ENCODE measurements at places on chromosomes 2 and 18.

DNA sequence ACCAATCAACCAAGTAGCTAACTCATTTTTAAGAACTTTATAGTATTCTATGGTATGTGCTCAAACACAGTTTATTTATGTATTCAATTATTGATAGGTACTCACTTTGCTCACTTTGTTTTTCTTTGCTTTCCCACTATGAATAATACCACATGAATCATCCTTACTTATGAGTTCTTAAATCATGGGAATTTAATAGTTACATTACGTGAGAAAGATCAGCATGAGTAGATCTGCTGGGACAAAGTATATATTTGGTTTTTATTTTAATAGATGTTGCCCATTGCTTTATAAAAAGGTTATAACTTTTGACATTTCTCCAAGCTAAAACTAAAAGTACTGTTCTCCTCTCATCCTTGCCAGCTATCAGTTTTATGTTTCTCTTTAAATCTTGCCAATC, 390.7 kb downstream of the LRATD1 start:
- no peak for DNase-seq

DNA sequence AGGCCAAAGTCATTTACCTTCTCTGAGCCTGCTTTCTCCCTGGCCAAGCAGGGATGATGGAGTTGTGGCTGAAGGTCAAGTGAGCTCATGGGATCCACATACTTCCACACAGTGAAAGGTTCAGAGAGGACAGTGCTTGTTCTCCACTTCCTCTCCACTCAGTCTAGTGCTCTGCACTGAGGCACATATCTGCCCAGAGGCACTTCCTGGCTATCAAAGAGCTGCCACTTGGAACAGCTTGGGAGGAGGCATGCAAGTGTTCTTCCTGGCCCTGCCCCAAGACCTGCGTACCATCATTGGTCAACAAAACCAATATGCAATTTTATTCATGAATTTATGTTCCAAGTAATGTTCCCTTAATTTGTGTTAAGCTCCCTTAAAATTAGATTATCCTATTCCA, 71.9 kb downstream of the RNF152 start:
- no peak for DNase-seq

DNA sequence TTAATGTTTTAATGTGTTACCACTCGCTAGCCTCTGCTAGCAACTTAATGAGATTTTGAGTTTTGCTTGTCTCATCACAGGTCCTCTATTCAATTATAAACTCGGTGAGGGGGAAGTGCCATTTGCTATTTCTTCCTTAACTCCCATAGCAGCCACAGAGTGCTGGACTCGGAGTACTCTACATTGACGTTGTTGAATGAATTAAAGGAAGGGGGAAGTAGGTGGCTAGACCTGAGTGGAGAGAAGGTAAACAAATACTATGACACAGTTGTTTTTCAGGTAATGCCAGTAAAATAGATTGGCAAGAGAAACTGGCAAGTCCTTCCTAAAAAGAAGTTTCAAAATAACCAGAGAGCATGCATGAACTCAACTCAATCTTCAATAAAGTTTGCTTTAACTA, 339.3 kb downstream of the HRH4 start:
- DNase-seq: no peak

DNA sequence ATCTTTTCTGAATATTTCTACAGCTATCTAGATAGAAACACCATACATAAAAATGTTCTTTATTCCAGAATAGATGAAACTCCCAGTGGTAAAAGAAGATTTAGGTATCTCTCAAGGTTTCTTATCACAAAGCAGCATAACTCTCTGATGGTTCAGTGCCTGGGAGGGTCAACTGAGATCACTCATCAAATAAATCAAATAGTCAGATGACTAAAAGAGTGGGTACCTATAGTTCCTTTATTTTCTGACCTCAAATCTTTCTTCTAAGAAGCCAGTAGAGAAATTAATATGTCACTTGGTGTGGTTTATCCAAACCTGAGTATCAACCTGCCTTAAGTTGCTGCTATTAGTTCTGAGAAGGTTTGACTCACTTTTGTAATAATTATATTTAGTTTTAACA, 120.9 kb downstream of the TMEFF2 start:
- DNase-seq: no peak

GRCh38 chr2:138779781-138780445, at the start of gene NXPH2:
Gene NXPH2, minus strand, starts transcription at chr2:138780390. Its CDS starts 149 bp downstream, at chr2:138780241.
- no peak for DNase-seq

DNA sequence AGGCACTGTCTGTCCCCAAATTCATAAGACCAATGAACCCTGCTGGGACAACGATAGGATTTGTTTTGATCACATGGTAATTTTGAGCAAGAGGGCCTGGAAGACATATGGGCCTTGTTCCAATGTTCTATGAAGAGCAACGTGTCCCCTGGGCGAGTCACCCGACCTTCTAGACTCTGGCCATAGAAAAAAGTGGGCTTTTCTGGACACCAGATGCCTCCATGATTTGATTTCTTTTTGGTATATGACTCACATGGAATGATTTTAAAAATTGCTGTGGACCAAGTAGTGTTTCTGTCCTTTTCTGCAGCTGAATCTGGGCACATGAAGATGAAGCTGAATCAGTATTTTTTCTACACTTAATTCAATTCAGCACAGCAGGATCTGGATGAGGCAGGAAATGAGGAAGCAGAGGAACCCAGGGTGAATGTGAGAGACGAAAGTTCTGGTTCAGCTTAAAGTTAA, 104.9 kb downstream of the CDC42EP3 start:
- DNase-seq: peak; percentile 66

- no peak for DNase-seq
Measured at GRCh38 chr18:24841536-24841935, 381.1 kb downstream of the HRH4 start.
